ENCODE measurements at places on chromosomes 12 and 14.

DNA sequence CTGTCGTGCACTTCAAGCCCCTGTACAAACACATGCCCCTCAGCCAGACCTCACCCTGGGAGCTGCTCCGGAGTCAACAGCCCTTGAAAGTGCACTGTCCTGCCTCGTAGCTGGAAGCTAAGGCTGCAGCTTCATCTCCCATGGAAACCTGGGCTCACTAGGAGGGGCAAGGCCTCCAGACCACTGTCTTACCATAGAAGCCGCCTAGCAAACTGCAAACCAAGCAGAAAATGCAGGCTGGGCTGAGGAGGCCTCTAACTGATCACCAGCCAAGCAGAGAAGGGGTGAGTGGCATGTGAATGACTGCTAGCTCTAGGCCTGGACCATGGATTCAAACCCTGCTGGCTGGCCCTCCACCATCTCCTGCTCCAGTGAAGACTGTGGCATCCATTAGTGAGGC, 340.2 kb downstream of the CACNA1C start:
- DNase-seq, result no peak

- DNase-seq, result no peak
Observed at GRCh38 chr14:64736271-64737169, 32.3 kb downstream of the PLEKHG3 start.

DNA sequence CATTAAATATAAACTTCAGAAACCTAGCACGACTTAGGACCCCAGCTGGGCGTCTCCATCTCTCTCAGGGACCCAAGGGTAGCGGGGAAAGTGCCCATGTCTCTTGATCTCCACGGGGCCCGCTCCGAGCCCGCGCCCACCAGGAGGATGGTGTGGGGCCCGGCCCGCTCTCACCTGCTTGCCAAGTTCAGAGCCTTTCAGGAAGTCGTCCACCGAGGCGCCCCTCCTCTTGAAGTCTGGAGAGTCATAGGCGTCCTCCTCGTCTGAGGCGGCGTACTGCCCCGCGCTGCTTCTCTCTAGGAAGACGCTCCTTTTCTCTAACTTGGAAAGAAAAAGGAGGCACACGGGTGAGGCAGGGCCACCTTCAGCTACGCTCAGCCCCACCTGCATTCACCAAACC, 96.9 kb downstream of the PIWIL1 start:
- no peak for DNase-seq

- DNase-seq, result no peak
Observed at GRCh38 chr14:93712838-93713724, 75.2 kb downstream of the PRIMA1 start.

GRCh38 chr12:46814143-46814542, 11.7 kb downstream of the SLC38A4 start:
- no peak for DNase-seq

DNA sequence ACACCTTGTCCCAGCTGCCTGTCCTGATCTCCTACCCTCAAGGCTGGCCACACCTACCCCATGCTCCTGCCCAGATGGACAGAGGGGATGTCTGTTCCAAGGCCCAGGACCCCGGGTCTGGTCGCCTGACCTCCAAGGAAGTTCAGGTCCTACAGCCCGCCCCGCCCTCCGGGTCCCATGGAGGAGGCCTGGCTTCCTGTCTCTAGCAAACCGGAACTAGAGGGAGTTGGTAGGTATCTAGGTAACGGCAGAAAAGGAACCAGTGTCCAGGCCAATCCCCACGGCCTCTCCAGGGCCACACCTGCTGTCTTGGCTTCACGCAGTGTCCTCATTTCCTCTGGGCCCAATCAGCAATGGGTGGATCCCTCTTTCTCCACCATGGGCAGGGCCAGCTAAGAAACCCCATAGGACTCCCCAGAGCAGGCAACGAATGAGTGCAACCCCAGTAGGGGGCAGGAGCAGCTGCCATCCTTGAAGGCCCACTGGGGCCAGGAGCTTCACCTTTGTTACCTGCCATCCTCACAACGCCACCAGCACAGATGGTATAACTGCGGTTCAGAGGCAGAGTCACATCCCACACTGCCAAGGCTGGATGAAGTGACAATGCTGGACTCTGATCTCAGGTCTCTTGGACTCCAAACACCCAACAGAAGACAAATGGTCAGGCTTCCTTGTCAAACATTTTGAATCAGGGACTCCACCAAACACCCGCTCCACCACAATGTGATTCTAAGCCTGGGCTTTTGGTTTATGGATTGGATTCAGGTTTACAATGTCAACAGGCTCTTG, 25.1 kb upstream of the RPLP0 start:
- DNase-seq, result no peak

- DNase-seq, result no peak
Observed at GRCh38 chr14:52473557-52473956, 78.7 kb downstream of the TXNDC16 start.

All from stimulated activated CD4-positive, alpha-beta T cell treated with anti-CD3 and anti-CD28 coated beads, Interleukin-4, amount 100 ng/mL, for 48 hours (primary cell).